ENCODE measurements at places on chromosomes 6 and 20. TPM values are rescaled to one million over a fixed set of nuclear protein-coding genes. Genes with fewer than 3 reads are reported as not detected.

The RPL7L1 gene
- total RNA-seq = 95.9 TPM

The AVP gene
- 7.0 TPM for total RNA-seq

The CRISP2 gene
- total RNA-seq = not detected

GRCh38 chr6:143471822-143472221, 21.2 kb downstream of the PEX3 start:
- DNase-seq = no peak

DNA sequence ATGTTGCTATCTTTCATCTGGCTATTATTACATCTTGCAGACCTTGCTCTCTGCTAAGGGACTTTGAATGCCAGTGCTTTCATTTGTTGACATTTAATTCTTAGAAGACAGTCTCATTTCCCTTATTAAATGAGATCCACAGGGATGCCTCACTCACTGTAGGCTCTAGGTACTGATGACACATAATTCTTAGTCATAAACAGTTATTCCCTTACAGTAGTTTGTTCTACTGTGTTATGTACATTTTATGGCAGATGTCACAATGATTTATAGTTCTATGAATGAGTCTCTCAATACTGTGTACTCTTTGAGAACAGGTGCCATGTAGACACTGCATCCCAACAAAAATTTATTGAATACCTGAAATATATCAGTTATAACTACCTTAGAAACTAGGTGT, 70.3 kb downstream of the FAM83B start:
- DNase-seq = no peak

The SIRPD gene
- total RNA-seq = not detected

The SLC17A3 gene
- not detected for total RNA-seq

DNA sequence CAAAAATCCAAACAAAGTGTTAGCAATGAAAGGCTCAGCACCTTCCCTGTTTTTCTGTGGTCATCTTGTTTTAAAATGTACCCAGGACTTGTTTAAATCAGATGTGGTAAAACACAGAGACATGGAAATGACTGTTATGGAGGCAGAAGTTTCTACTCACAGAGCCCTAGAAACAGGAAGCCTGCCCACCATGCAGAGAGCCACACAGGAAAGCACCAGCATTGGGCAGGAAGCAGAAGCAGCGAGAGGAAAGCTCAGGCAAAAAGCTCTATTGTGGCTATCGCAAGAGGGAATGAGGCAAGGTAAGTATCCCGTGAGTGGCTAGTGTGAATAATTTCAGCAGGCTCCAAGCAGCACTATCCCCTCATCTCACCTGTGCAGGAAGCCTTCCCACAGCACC, 42.8 kb downstream of the GPR6 start:
- peak; percentile 41 for DNase-seq
